Left hindlimb (tissue), 1 donor: ENCODE measurements at places on chromosomes 11 and 22.
A peak's percentile ranks its signal among the peaks of the same experiment; 100 is the strongest.

- no peak for DNase-seq
These were observed 90.3 kb downstream of the TP53I11 start for GRCh38 chr11:44860346-44860745.

DNA sequence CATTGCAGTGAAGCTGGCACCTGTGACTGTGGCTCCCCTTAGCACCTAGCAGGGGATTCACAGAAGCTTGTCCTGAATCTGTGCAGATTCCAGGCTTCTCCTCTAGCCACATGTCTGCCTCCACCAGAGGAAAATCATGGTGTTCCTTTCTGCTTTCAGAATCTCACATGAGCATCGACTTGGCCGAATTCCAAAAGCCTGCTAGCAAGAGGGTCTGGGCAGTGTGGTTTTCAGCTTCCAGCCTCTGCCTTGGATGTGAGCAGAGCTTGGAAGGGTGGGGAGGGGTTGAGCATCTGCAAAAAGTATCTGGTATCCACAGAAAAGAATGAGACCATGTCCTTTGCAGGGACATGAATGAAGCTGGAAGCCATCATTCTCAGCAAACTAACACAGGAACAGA is 911.1 kb downstream of the TBC1D22A start:
- no peak for DNase-seq

DNA sequence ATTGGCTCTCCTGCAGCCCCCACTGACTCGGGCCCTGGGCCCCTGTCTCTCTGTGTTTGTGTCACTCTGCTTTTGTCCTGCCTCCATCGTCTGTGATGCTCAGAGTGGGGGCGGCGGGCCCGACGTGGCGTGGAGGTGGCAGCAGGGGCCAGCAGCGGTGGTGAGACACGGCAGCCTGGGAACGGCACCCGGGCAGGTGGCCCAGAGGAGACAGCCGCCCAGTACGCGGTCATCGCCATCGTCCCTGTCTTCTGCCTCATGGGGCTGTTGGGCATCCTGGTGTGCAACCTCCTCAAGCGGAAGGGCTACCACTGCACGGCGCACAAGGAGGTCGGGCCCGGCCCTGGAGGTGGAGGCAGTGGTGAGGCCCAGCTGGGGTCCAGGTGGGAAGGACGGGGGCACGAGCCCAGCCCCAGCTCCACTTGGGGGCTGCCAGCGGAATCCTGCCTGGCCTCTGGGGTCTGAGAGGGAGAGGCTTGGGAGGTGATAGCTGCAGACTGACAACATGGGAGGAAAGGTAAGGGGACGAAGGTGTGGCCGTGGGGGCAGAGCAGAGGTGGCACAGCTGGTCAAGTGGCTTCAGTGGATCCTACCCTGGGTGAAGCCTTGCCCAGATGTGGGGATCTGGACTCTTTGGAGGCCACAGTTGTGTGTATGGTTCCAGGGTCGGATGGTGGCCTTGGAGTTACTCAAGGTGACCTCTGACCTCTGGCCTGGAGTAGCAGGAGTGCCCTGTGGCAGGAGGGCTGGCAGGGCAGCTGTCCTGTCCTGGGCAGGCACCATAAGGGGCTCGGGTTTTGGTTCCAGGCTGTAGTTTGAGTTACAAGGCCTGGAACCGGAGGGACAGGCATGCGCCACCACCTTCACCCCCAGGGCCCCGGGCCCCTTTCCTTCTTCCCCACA is 16.2 kb downstream of the RELT start:
- DNase-seq: no peak

- DNase-seq: no peak
These were observed 14.9 kb upstream of the GALNT18 start for GRCh38 chr11:11636671-11637070.

DNA sequence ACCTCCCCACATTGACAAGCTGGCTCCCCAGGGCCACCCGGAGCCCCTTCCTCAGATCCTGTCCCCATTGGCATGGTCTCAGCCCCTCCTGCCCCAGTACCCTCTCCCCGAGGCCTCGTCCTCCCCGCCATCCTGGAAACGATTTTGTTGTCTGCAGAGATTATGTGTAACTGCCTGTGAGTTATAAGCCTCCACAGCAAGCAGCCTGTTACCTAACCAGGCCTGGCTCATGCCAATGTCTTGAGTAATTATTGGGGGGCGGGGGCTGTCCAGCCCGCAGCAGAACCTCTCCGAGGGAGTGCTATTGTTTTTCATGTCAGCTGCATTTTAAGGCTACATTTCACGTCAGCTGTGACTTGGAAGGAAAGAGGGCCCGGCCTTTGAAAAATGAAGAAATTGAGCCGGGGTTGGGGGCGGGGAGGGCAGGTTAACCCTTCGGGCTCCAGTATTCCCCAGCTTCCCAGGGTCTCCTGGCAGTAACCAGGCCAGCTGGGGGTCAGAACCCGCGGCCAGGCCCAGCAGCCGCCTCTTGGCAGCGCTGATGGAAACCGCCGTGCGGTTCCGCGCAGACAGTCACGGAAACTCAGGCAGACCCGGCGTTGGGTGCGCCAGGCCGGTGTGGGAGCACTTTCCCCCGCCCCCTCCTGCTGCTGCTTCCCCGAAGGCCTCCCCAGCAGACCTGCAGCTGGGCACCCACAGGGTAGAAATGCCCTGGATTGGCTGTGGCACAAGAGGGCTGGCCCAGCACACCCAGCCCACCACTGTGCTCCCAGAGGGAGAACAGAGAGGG is 59.5 kb downstream of the CDKN1C start:
- peak; percentile 86 for DNase-seq

- DNase-seq: no peak
These were observed 522.8 kb upstream of the LUZP2 start for GRCh38 chr11:23974051-23974450.

DNA sequence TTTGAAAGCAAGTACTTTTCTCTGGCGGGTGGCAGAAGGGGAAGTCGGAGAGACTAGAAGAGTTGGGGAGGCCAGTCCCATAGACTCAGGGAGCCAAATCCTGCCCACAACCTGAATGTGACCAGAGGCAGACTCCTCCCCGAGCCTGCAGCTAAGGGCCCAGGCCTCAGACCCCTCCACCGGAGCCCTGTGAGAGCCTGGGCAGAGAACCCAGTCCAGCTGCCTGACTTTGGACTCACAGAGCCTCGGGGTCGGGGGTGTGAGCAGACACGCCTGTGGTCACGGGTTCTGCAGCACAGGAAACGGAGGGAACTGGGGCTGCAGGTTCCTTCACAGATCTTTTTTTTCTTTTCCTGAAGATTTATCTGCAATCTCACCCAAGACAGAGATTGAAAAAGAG is 312.3 kb downstream of the CTTN start:
- DNase-seq: no peak

GRCh38 chr11:113531083-113531482 is 55.9 kb upstream of the DRD2 start:
- DNase-seq: no peak

GRCh38 chr11:65833297-65834030 is at the start of gene SNX32:
TSS of gene SNX32 (plus strand) at chr11:65833963. CDS start at chr11:65834066, 103 bp downstream.
- DNase-seq: peak; percentile 95

- DNase-seq: no peak
These were observed 116.2 kb downstream of the ETS1 start for GRCh38 chr11:128471138-128471661.

GRCh38 chr22:21961886-21962654 is 9.4 kb upstream of the PPM1F start:
- no peak for DNase-seq

DNA sequence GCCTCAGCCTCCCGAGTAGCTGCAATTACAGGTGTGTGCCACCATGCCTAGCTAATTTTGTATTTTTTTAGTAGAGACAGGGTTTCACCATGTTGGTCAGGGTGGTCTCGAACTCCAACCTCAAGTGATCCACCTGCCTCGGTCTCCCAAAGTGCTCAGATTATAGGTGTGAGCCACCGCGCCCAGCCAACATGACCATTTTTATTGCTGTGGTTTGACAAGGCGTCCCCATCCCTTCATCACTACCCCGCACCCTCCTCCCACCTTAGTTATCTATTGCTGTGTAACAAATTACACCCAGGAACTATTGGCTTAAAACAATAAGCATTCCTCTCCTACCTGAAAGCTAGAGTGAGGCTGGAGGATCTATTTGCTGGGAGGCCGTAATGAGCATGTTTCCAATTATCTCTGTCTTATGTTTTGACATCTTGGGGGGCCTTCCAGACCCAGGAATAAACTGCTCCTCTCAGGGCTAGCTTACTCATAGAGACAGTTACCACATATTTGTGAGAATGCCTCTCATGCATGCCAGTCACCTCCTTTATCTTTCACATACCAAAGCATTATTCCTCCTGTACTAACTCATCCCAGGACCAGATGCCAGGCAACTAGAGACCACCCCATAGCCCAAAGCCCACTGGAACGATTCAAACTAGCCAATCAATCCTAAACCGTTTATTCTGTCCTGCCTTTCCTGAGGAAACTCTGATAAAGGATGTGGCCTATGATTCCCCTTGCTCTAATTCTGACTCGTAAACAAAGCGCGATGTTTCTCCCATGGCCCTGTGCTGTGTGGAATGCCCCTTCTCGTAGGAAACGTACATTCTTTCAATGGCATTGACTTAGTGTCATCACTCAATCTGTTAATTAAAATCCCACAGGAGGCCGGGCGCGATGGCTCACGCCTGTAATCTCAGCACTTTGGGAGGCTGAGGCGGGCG is 19.4 kb downstream of the SNU13 start:
- DNase-seq: no peak

DNA sequence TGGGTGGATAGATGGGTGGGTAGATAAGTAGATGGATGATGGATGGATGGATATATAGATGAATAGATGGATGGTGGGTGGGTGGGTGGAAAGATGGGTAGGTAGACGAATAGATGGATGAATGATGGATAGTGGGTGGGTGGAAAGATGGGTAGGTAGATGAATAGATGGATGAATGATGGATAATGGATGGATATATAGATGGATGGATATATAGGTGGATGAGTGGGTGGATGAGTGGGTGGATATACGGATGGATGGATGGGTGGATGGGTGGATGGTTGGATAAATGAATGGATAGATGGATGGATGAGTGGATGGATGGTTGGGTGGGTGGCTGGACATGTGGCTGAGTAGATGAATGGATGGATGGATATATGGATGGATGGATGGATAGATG is 53.1 kb upstream of the THY1 start:
- DNase-seq: no peak

DNA sequence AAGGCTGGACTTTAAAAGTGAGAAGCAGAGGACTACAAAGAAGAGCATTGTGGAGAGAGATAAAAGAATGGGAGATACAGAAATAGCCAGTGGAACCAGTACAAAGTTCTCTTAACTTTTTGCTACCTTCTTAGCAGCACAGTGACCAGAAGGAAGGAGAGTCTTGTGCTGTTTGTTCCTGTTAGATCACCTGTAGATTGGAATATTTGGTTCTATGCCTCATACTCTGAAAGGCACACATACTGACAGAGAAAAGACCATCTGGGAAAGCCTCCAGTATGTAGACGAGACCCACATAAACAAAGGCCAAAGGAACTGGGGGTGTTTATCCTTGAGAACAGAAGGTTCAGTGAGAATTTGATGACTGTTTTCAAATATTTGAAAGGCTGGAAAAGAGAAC is 18.7 kb downstream of the RNF141 start:
- no peak for DNase-seq

GRCh38 chr11:32062540-32062939 is 28.3 kb upstream of the RCN1 start:
- DNase-seq: no peak

- DNase-seq: no peak
These were observed 799 bp downstream of the CCDC88B start for GRCh38 chr11:64340671-64341335.

GRCh38 chr11:68392822-68393221 is 67.7 kb upstream of the PPP6R3 start:
- DNase-seq: no peak

DNA sequence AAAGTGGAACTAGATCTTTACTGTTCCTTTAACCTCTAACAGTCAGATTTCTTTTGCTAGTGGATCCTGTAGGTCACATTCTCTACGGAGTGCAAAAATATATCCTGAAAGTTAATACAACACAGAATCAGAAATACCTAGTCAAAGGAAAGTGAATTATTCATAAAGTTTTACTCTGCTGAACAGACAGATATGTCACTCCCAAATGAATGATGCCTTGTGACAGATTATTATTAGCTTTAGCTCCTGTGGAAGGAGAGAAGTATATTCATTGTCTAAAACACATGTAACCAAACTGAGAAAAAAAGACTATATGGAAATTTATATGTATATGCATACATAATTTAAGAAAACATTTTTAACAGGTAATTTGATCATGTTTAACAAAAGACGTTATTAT is 1497.2 kb upstream of the RAG2 start:
- no peak for DNase-seq

- no peak for DNase-seq
These were observed 1.4 kb downstream of the NUDT22 start for GRCh38 chr11:64227405-64227956.

- no peak for DNase-seq
These were observed 109.2 kb downstream of the IGLL1 start for GRCh38 chr22:23470811-23471389.

- no peak for DNase-seq
These were observed 852.5 kb upstream of the LRRC4C start for GRCh38 chr11:42311944-42312343.

DNA sequence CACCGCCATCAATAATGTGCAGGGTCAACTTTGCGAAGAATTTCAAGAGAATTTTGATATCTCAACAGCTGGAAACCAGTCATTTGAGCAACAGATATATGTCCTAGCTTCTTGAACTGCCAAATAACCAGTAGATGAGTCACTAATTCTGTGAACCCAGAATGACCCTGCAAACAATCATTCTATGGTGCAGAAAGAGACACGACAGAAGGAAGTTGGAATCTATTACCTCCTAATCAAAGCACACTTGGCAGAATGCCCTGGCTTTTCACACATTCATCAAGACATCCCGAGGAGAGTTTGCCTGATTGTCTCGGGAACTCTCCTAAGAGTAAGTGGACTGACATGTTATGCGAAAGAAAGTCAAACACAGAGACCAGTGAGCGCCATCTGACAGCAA is 621.1 kb downstream of the OPCML start:
- DNase-seq: no peak

DNA sequence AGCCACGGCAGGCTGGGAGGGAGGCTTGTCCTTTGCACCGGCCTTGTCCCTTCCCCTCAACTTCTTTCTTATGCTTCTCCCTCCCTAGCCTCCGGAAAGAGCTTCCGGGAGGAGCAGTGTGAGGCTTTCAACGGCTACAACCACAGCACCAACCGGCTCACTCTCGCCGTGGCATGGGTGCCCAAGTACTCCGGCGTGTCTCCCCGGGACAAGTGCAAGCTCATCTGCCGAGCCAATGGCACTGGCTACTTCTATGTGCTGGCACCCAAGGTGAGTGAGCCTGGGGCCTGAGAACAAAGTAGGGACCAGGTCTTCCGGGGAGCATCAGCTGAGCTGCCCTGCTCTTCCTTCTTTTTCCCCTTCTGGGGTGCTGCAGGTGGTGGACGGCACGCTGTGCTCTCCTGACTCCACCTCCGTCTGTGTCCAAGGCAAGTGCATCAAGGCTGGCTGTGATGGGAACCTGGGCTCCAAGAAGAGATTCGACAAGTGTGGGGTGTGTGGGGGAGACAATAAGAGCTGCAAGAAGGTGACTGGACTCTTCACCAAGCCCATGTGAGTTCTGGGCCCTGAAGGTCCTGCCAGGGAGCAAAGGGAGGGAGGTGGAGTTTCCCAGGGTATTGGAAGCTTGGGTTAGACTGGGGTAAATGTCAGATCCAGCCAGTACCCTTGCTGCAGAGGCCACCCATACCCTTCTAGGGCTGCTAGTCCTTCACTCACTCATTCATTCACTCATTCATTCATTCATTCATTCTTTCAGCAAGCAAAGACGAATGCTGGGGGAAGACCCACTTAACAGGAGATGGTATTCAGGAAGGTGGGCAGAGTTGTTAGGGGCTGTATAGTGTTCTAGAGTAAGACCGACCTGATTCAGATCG is 22.6 kb downstream of the ADAMTS15 start:
- no peak for DNase-seq
